H4 (cell line): ENCODE measurements at places on chromosomes 11 and 22.

- no peak for DNase-seq
Measured at GRCh38 chr11:103586756-103587155, 449.7 kb upstream of the DDI1 start.

DNA sequence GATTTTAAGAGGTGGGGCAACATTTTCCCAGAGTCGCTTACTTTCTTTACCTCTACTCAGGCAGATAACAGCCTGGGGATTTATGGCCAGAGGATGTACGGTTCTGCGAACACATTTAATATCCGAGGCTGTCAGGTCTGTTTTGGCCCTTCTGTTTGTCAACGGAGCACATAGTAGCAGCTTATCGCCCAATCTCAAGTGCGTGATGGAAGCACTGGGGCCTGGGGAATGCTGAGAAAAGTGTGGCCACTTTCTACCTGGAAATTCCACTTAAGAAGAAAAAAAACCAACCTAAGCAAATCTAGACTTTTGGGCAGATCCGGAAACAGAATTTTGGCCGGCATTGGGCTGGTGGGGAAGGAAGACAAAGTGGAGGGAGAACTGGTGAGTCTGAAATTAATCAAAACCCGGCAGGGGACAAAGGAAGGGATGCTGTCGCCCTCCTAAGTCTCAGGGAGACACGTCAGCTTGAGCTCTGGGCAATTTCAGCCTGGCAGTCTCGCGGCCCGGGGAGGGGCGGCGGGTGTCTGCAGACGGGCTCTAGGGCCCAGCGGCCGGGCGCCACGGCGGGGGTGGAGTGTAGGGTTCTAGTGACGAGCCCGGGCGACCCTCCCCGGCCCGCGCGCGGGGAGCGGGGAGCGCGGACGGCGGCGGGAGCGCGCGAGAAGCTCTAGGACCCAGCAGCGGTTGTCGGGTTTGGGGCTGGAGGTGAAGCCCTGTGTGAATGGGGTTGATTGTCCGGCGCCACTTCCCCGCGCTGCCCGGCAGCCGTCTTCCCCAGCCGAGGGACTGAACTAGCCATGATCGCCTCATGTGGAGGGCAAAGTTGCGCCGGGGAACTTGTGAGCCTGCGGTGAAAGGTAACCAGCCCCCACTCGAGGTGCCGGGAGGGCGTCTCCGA lies at the start of gene AMOTL1:
TSS of gene AMOTL1 (plus strand) at position 656 of the 901 bp plus-strand sequence. CDS start at position 812, 156 bp downstream.
- peak; percentile 57 for DNase-seq

- no peak for DNase-seq
Measured at GRCh38 chr11:35121326-35121865, 17.6 kb upstream of the CD44 start.

DNA sequence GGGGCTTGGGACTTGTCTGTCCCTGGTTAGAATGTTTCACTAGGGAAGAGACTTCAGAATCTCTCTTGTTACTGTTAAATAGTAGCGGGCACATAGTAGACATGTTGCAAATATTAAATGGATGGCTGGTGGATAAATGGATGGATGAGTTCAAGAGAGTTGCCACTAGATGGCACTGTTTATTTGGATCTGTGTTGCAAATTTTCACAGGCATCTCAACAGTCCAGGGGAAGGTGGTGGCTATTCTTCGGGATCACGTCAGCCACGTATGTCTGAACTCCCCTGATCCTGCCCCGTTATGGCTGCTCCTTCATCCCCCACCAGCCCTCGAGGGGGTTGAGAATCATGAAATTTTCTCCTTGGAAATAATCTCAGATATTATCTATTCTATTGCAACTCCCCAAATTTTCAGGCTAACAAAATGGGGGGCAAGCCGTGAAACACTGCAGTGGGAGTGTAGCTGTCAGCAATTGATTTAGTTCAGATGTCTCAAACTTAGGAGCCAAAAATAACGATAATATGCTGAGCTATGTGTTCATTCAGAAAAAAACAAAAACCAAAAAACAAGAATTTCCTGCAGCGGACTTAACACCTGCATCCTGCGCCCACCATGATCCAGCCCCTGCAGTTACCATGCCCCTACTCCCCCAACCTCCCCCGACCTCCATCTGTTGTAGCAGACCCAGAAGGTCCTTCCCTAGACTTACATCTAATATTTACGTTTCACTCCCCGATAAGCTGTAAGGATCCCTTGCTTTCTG lies 29.1 kb upstream of the BIRC3 start:
- DNase-seq: peak; percentile 73

DNA sequence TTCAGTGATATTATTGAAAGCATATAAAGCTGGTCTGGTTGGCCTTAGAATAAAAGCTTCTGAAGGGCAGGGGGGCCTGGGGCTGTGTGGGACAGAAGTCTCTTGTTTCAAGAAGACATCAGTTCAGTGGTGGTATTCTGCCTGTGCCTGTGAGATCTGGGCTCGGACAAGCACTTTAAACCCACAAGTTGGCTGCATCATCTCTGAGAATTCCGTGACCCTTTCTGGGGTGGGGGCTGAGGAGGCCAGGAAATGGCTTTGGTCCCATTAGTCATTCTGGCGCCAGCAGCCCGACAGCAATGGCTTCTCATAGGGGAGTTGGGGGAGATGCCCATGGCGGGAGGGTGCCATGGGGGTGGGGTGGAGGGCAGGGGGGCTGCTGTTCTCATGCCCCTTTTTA lies 104.1 kb downstream of the PKNOX2 start:
- DNase-seq: no peak

DNA sequence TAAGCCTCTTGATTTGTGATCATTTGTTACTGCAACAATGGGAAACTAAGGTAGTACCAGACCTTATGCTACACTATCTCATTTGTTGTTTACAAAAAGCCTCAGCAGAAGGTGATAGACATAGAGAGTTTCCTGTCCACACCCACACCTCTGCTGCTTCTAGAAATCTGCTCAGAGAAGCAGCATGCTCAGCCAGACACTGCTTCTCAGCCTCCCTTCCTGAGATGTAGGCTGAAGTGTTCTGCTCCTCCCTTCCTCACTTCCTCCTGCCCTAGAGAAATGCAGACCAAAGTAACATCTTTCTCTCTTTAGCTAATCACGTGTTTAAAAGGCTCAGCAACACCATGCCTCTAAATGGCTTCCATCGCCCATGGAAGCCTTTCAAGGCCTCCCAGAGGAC lies 88.4 kb downstream of the SLC1A2 start:
- DNase-seq: no peak

DNA sequence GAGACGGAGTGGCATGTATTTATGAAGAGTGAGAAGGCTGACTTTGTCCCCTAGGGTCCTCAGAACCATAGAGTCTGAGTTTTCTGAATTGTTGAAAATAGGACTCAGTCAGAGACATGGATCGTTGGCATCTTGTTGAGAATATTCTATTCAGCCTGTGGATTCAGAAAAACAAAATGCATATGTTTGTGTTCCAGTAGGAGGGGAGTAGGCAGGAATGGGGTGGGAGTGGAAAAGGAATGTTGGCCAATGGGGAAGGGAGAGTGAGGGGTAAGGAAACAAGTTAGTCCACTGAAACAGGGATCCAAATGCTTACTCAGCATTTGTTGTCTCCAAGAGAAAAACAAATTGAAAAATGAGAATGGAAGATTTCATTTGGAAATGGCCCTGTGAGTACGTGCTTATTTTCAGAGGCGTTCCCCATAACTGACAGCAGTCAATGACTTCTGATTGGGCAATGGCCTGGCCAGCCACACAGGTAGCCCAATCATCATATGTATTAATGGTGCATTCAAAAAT lies 14.7 kb downstream of the BARX2 start:
- DNase-seq: no peak

- DNase-seq: no peak
Measured at GRCh38 chr22:35308480-35309021, 8.9 kb downstream of the TOM1 start.

DNA sequence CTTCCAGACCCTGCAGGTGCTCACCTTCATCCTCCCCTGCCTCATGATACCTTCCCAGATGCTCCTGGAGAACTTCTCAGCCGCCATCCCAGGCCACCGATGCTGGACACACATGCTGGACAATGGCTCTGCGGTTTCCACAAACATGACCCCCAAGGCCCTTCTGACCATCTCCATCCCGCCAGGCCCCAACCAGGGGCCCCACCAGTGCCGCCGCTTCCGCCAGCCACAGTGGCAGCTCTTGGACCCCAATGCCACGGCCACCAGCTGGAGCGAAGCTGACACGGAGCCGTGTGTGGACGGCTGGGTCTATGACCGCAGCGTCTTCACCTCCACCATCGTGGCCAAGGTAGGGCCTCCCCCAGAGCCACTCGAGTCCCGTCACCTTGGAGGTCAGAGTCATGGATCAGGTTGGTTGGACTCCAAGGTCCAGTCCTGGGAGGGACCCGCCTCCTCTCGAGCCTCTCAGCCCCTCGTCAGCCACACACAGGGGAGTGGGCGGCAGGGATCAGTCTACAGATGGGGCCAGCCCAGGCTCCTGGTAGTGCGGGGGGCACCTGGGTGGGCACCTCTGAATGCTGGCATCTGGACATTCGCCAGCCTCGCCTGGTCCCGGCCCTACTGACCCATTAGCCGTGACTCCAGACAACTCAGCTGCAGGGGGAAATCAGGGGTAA lies 34.8 kb upstream of the SLC22A12 start:
- DNase-seq: no peak

DNA sequence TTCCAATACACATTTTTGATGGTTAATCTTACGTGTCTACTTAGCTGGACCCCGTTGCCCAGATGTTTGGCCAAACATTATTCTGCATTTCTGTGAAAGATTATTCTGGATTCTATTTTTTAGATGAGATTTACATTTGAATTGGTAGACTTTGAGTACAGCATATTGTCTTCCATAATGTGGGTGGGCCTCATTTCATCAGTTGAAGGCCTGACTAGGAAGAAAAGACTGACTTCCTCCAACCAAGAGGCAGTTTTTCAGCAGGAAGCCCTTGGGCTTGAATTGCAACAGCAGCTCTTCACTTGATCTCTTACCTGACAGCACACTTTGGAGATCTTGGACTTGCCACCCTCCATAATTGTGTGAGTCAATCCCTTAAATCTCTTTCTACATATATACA lies 58.7 kb downstream of the FDX1 start:
- DNase-seq: no peak

GRCh38 chr22:17492247-17492646 lies 71.1 kb upstream of the SLC25A18 start:
- no peak for DNase-seq

GRCh38 chr22:31980628-31981027 lies 36.3 kb downstream of the YWHAH start:
- no peak for DNase-seq

DNA sequence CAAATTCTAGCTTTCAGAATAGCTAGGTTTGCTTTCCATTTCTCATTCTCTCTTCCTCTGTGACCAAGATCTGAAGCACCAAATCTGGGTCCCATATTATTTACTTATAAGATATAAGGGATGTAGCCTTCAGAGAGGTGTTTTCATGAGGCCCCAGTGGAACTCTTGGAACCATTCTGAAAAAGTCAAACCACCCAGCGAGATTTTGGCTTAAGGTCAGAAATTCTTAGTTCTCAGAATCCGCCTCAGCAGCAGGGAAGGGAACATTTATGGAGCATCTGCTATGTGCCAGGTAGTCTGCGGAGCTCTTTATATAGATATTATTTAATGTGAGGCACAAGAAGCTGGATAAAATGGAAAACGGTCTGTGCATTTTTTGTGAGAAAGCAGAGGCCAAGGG lies 6.3 kb downstream of the NAV2 start:
- no peak for DNase-seq

- DNase-seq: no peak
Measured at GRCh38 chr11:16863389-16863788, 124.9 kb downstream of the C11orf58 start.

DNA sequence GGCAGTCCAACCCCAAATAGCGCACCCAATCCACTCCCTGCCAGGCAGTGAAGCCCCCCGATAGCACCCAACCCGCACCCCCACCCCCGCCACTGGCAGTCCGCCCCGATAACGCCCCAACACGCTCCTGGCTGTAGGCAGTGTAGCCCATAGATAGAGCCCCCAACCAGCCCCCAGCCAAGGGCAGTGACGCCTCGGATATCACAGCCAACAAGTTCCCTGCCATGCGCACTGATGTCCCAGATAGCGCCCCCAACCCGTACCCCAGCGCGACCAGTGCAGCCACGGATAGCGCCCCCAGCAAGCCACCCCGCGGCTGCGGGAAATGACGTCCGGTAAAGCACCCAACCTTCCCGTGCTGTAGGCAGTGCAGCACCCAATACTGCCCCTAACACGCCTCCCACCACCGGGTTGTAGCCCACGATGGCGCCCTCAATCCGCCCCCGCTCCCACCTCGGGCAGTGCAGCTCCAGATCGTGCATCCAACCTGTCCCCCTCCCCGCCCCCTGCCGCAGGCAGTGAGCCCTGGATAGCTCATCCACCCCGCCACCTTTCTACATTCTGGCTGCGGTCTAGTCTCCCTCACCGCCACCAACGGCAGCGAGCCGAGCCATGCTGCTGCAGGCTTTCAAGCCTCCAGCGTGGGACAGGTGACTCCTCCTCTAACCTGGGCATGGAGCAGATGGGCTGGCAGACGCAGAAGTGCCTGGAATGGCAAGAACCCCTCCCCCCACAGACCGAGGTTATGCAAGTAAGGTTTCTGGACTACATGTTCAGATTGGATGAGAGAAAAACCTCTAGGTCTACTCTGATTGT lies 625 bp downstream of the RFPL2 start:
- DNase-seq: no peak

DNA sequence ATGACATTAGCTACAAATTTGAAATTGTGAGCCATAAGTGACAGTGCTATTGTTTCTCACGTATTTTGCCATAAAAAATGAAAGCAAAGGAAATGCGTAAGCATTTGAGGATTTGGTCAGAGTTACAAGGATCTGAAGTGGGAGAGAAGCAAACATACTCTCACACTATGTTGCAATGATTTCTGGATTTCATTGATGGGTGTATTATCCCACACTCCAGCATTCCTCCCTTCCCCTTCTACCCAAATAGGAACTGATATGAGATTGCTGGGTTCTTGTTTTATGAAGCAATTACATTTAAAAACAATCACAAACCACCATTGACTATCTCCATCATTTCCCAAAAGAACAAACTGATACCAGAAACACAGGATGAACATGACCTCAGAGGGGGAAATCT lies 314.0 kb upstream of the CTSC start:
- no peak for DNase-seq

- no peak for DNase-seq
Measured at GRCh38 chr11:36885154-36885553, 287.1 kb upstream of the RAG2 start.

GRCh38 chr11:19674836-19675235 lies 37.8 kb upstream of the NAV2 start:
- no peak for DNase-seq

- no peak for DNase-seq
Measured at GRCh38 chr11:66231561-66231960, 36.9 kb upstream of the RAB1B start.

DNA sequence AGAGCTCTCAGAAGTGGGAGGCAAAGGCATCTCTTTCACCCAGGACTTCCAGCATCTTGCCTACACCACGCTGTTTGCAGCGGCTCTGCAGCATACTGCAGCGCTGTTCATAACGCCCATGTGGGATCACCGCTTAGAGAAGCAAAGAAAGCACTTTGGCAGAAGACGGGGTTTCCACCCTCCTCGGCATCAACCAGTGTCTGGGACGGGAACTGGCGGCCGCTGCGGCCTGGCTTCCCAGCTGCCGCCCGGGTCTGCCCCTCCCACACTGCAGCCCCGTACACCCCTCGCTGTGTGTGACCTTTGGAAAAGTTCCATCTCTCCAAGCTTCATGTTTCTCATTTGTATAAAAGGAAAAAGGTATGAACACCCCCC lies 545 bp upstream of the TIRAP start:
- no peak for DNase-seq
